ENCODE measurements at places on chromosomes 1 and 21.

DNA sequence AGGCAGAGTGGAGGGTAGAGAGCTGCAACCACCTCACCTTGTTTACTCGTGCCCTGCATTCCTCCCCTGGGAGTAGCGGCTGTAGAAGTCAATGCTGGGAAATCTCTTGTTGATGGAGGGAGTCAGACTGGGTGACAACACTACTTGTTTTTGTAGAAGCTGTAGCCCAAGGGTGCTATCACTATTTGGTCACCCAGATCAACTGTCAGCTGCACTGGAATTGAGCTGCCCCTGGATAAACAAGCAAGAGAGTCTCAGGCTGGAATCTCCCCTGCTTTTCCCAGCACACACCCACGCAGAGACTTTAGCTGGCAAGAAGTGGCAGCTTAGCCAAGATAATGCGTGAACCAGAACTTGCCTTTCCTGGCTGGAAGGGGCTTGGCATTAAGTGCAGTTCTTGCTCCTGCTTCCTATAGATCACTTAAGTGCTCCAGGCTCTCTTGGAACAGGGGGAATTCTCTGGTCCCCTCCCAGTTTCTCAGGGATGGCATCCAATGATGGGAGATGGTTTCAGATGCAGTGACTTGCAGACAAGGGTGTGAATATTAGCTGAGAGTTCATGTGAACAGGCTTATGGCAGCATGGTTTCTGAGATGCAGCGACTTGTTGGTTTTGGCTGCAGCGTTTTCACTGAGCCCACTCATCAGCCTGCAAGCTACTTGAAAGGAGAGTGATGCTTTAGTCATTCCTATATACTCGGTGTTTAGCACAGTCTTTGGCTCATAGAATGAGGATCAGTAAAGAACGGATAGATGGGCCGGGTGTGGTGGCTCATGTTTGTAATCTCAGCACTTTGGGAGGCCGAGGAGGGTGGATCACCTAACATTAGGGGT lies 16.8 kb downstream of the ATP2B4 start:
- peak; percentile 86 for DNase-seq

- peak; percentile 37 for DNase-seq
Measured at GRCh38 chr1:31183927-31184554, 55.6 kb downstream of the NKAIN1 start.

- no peak for DNase-seq
Measured at GRCh38 chr1:6099787-6100765, 54.4 kb downstream of the KCNAB2 start.

DNA sequence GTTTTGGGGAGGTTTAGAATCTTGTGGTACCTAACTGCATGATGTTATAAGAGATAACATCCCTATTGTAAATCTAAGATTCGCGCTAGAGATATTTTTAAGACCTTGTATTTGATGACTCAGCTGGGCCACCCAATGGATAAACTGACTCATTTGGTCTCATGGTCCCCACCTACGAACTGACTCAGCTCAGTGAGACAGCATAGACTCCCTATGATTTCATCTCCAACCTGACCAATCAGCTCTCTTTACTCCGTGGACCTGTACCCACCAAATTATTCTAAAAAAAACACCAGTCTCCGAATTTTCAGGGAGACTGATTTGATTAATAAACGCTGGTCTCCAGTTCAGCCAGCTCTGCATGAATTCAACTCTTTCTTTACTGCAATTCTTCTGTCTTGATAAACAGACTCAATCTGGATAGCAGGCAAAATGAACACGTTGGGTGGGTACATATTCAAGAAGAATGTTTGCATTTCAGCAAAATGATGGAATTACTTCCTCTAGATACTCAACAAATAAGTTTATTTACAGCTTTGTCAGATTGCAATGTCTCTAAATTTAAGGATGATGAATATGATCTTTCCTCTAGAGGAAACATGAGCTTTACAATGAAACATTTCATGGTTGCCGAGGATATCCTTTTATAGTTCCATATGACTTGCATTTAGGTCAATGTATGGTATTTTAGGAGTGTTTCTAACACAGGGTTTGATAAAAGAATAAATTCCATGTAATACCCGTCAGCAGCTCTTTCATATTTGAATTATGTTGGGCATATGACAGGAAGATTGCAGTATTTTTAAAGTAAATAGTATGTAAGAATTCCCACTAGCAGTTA lies 516.6 kb upstream of the RGS18 start:
- DNase-seq, result peak; percentile 13

DNA sequence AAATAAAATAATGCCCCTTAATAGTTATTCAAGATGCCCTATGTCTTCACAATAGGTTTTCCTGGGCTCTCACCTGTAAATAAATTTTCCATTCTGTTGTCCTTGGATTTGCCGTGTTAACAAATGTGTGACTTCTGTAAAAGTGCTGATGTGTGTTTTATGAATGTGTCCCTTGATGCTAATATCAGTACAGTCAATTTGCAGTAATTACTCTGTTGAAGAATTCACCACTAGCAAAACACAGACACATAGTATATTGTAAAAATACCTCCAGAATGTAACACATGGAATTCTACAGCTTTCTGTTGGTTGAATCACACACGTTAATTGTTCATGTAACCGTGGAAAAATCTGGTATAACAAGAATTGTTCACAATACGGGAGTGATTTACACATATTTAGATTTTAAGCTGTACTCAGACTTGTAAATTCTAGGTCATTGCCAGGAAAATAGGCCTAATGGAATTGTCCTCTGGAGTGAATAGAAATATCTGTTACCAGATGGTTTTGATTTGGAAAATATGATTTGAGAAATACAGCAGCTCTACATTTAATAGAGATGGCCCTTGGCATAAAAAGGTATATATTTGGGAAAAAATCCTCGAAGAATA lies 36.7 kb upstream of the KCNK2 start:
- no peak for DNase-seq

DNA sequence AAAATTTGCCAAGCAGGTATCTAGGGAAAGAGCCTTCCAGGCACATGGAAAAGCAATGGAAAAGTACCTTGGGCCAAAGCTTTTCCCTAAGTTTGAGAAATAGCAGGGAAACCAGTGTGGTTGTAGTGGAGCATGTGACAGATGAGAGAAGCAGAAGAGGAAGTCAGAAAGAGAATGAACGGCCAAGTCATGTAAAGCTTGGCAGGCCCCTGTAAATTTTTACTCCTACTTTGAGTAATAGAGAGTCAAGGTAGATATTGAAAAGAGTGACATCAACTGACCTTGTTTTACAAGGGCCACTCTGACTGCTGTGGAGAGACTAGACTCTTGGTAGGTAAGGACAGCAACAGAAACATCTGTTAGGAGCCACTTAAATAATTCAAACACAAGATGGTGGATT lies 180.9 kb upstream of the PRMT6 start:
- DNase-seq, result no peak

DNA sequence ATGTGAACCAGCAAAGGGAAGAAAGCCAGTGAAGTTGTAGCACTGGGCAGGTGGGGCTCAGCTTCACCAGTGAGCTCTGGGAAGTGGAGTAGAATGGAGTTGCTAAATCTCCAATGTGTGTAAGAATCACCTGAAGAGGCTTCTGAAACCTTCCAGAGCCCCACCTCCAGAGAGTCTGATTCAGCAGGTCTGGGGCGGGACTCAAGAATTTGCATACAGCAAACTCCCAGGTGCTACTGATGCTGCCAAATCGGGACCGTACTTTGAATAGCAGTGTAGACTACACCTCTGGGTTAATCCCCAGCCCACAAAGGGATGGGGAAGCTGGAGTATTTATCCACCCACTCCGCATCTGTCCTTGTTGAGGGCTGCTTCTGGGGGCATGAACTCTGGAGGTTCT lies 154.3 kb downstream of the IGSF21 start:
- DNase-seq, result no peak

GRCh38 chr1:182143825-182144645 lies 82.5 kb upstream of the ZNF648 start:
- DNase-seq, result peak; percentile 92

DNA sequence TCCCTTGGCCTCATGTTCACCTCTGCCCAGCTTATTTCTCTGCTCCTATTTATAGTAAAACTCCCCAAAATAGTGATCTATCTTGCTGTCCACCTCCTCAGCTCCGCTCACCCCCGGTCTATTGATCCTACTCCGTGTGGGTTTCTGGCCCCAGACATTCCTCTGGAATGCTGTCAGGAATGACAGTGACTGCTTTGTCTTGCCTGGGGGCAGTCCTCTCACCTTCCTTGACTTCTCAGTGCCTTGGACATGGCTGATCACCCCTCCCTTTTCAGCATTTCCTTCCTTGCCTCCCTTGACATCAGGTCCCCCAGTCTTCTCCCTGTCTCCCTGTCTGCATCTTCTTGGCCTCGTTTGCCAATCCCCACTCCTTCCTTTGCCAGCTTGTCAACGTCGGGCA lies 108.1 kb upstream of the BACE2 start:
- DNase-seq, result no peak

- no peak for DNase-seq
Measured at GRCh38 chr1:185823467-185823866, 89.3 kb downstream of the HMCN1 start.

DNA sequence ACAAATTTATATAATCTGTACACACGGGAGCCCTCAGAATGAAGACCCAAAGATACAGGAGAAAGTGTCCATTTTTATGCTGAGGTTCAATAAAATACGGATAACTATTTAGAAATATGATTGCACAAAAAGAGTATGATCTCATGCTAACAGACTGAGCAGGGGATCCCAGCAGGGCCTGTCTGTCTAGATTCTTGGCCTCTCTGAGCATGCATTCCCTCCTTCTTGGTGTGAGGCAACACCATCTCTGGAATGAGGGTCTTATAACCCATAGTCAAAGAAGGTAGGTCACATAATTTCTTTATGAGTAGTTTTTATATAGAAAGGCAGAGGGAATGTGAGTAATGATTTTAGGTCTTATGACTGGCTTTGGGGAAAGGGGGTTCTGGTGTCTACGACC lies 5.4 kb downstream of the PRMT6 start:
- no peak for DNase-seq

GRCh38 chr1:33710967-33711366 lies 152.9 kb upstream of the HMGB4 start:
- no peak for DNase-seq

Measured in bronchial epithelial cell (primary cell).